ENCODE measurements at places on chromosomes 3 and 15.

DNA sequence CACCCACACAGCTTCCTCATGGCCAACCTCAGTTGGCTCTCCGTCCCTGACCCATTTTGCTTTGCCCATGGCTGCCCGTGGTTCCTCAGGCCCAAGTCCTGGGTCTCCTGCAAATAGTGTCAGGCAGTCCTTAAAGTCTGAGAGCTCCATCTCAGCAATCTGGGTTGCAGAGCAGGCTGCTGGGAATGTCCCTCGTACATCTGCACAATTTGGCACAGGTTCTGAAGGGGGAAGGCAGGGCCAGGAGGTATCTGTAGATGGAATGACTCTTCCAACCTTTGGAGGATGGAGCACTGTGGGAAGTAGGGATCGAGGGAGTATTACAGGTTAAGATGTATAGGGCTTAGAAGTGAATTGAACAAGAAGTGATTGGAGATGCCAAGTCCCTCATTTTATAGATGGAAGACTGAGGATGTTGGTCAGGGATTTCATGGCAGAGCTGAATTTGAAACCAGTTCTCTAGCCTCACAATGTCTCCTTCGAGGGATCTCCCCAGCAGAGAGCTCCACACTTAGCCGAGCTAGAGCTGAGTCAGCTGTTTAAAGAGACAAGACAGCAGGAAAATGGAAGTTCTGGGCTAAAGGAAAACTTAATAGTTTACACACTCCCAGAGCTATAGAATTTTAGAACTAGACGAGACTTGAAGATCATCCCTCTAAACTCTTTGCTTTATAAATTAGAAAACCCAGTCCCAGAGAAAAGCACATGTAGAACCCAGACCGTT is 9.2 kb downstream of the CKMT1A start:
- no peak for DNase-seq

- DNase-seq = no peak
Measured at GRCh38 chr15:54131410-54131809, 153.2 kb downstream of the UNC13C start.

GRCh38 chr15:25525741-25526140 is 86.9 kb upstream of the UBE3A start:
- DNase-seq = no peak

DNA sequence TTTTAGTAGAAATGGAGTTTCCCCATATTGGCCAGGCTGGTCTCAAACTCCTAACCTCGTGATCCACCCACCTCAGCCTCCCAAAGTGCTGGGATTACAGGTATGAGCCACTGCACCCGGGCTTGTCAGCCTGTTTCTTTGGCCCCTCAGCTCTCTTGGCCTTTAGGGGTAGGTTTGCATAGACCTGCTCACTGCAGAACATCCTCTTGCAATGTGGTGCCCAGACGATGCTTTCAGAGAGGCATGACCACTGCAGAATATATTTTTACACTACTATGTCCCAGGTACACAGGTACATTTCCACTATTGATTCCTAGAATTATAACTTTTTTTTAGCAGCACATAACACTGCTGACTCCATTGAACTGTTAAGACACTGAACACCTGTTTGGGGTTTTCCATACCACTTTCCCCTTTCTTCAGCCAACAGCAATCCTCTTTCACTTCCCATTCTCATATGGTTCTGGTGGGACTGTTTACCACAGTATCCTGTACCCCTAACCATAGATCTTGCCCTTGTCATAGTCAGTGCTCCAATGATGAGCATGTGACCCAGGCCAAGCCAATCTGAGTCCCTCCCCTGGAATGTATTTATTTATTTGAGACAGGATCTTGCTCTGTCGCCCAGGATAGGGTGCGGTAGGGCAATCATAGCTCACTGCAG is 21.1 kb downstream of the CCDC32 start:
- no peak for DNase-seq

- DNase-seq = no peak
Measured at GRCh38 chr3:364287-364686, 167.7 kb downstream of the CHL1 start.

DNA sequence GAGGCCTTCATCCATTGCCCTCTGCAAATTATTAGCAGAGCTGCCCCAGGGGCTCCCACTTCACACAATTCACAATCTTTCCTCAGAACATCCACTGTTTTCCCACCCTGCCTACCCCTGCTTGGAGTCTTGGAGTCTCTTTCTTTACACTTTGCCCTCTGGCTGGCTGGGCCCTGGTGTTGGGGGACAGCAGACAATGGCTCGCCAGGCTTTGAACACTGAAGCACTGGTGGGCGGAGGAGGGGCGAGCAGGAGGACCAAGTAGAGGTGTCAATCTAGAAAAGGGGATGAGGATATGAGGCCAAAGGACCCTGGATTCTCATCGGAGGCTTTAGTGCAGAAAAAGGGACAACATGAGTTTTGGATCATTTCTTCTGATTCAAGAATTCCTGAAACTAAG is 212.0 kb downstream of the NR1D2 start:
- DNase-seq = no peak

DNA sequence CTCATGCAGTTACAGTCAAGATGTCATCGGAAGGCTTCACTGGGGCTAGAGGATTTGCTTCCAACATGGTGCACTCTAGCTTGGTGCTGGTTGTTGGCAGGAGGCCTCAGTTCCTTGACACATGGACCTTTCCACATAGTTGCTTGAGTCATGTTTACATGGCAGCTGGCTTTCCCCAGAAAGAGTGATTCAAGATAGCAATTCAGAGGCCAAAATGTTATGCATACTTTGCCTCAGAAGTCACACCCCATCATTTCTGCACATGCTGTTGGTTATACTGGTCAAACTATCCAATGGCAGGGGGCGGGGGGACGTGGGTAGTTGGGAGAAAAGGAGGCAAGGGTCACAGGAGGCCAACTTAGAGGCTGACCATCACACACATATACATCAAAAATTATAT is 58.7 kb downstream of the FOXB1 start:
- DNase-seq = no peak

DNA sequence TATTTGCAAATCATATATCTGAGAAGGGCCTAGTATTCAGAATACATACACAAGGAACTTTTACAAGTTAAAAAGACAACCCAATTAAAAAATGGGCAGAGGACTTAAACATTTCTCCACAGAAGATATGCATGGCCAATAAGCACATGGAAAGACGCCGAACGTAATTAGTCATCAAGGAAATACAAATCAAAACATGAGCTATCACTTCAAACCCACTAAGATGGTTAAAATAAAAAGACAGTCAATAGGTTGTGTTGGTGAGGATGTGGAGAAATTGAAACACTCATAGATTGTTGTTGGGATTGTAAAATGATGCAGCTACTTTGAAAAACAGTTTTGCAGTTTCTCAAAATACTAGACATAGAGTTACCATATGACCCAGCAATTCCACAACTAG is 61.2 kb upstream of the NEO1 start:
- DNase-seq = no peak

DNA sequence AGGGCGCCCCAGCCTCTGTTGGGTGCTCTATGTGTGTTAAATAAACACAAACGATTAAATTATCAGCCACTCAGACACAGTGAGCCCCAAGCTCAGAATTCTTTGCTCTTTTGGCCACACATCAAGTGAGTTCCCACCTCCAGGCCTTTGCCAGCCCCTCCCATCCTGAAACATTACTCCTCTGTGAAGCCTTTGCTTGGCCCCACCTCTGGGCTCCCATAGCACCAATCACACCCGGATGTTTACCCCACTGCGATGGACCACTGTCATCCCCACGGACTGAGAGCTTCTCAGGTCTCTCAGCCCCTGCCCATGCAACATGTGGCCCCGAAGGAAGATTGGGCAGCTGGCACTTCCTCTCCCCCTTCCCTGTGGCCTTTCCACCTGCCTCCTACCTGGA is 85.1 kb downstream of the NUP210 start:
- DNase-seq = no peak

- DNase-seq = no peak
Measured at GRCh38 chr3:53038679-53039375, 7.0 kb downstream of the SFMBT1 start.

- DNase-seq = no peak
Measured at GRCh38 chr3:182855076-182855475, 61.8 kb downstream of the ATP11B start.

DNA sequence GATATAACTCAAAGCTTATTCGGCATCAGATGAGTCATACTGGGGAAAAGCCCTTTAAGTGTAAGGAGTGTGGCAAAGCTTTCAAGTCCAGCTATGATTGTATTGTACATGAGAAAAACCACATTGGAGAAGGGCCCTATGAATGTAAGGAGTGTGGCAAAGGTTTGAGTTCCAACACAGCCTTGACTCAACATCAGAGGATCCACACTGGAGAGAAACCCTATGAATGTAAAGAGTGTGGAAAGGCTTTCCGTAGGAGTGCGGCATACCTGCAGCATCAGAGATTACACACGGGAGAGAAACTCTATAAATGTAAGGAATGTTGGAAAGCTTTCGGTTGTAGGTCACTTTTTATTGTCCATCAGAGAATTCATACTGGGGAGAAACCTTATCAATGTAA is 7.5 kb downstream of the ZNF621 start:
- DNase-seq = no peak

GRCh38 chr15:99212406-99212805 is 37.0 kb downstream of the TTC23 start:
- DNase-seq = no peak

DNA sequence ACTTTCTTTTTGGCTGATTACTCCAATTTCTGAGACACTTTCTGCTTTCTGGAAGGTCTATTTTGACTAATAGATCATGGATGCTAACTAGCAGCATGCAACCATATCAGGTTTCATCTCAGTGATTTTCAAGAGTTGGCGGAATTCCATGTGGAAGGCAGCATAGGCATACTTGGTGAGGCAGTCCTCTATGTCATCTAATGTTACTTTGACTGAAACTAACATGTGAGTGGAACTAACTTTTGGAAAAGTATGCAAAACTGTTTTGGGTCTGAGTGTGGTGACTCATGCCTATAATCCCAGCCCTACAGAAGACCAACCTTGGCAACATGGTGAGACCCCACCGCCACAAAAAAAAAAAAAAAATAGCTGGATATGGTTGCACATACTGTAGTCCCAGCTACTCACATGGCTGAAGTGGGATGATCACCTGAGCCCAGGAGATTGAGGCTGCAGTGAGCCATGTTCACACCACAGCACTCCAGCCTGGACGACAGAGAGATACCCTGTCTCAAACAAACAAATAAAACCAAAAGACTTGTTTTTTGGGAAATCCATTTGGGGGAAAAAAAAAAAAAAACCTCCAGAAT is 1033.7 kb downstream of the ROBO1 start:
- DNase-seq = no peak

DNA sequence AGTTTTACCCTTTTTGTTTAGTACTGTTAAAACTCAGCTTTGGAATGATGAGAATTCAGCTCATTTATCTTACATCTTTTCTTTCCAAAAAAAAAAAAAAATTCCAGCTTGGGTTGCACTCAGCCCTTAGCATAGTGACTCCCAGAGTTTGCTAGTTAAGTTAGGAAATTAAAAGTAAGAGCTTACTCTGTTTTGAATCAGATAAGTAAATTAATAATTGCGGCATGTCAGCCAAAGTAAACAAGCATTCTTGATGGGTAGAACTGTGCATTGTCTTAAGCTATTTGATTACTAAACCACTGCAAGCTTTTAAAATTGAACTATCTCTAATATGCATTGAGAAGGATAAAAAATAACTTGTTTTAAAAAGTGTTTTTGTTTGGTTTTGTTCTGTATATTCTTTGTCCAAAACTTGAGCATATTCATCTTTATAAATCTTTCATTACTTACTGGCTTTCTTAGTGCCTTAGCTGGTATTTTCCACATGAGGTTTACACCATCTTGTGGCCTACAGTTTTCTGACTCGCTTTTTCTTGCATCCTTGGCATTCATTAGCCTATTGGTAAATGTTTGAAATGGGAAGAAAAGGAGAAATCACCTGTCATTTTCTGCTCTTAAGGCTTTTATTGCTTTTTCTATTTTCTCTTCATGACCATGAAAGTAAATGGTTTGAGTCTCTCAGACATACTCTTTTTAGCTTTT is 107.6 kb downstream of the FILIP1L start:
- DNase-seq = no peak

GRCh38 chr3:3170998-3171397 is 8.5 kb downstream of the CRBN start:
- no peak for DNase-seq

GRCh38 chr3:53711387-53711786 is 134.8 kb downstream of the CHDH start:
- DNase-seq = no peak

DNA sequence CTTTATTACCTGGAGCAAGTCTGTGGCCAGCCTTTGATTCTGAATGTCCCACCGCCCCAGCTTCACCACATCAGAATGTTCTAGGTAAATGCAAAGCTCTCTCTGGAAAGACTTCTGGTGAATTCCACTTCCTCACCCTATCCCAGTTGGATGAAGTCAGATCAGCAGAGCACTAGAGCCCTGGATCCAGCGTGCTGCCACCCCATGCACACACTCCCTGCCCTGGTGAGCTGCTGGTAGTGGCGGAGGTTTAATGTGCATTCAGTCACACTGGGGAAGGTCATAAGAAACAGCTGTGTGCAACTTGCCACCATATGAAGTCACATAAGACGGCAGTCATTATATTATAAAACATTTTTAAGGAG is 16.3 kb upstream of the SLC41A3 start:
- DNase-seq = no peak

DNA sequence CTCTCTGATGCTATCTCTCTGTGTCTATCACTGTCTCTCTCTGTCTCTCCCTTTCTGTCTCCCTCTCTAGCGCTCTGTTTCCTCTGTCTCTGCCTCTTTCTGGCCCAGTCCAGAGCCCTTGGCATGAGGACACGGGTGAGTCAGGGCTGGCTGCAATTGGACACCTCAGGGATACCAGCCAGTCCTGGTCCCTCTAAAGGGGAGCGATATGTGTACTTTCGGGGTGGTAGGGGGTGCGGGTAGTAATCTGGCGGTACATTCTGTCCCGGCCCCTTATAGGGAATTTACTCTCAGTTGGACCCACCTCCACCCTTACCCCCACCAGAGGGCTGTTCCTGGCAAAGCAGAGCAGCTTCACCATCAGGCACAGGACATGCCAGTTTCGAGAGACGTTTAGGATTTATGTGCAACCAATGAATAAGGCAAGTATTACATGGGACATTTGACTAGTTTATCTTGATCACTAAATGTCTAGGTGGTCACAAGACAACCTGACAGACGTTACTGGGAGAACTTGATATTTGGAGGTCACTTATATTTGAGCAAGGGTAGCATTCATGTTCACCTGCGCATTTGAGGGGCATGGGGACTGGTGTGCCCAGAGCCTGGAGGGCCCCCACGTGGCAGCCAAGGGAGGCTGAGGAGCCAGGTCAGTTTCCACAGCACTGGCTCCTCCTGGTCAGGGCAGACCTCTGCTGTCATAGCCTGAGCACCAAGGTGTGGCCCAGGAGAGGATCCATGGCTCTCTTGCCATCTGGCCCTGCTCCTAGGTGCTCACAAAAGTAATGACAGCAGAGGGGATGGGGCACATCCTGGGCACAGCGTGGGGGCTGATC is 256.1 kb downstream of the PLCL2 start:
- no peak for DNase-seq

- no peak for DNase-seq
Measured at GRCh38 chr15:65042776-65043327, 2.3 kb upstream of the SLC51B start.

Data from Calu3 (cell line).